ENCODE measurements at places on chromosomes 12 and 14.
A peak's percentile ranks its signal among the peaks of the same experiment; 100 is the strongest.

DNA sequence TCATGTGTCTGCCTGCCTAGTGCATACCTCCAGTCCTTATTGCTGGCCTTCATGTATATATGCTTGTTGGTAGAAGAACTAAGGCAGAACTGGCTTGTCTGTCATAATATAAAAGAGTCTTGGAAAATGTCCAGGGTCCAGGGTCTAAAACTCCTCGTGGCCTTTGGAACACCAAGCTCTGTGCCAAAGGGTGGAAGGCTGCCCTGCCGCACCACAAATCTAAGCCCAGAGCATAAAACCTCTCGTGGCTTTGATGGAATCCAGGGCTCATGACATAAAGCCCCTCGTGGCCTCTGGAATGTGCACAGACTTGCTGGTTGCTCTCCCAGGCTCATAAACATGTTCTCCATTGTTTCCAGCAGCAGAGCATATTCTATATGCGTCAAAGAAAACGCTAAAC lies 107.9 kb downstream of the BBS10 start:
- no peak for DNase-seq

- DNase-seq: no peak
These were observed 58.6 kb upstream of the ARHGAP5 start for GRCh38 chr14:32018391-32019092.

GRCh38 chr14:41280745-41281144 lies 325.9 kb upstream of the LRFN5 start:
- no peak for DNase-seq

DNA sequence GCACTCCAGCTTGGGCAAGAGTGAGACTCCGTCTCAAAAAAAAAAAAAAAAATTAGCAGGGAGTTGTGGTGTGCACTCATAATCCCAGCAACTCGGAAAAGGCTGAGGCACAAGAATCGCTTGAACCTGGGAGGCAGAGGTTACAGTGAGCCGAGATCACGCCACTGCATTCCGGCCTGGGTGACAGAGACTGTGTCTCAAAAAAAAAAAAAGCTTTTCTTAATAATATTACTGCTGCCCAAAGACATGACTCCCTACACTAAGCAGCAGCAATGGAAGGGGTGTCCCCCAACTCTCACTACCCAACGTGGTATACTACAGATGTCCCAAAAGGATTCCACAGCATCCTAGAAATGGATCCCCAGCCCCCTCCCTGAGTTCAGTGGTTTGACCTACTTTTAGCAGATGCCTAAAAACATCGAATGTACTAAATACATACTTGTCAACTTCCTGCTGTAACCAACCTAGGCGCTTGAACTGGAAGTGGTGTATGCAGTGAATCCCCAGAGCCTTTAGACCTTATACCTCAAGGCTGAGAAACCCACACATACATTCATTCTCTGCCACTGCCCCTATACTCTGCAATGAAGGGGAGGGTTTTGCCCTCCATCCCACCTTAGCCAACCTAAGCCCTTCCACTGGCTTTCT lies 8.5 kb upstream of the FKBP11 start:
- DNase-seq: no peak

GRCh38 chr12:48813465-48814261 lies 4.6 kb upstream of the CACNB3 start:
- DNase-seq: no peak

- DNase-seq: no peak
These were observed 682 bp downstream of the ERBB3 start for GRCh38 chr12:56080556-56081138.

- peak; percentile 72 for DNase-seq
These were observed 52.5 kb upstream of the PPP2R5C start for GRCh38 chr14:101708853-101709532.

GRCh38 chr12:4700621-4701026 lies 19.6 kb upstream of the GALNT8 start:
- DNase-seq: peak; percentile 76

GRCh38 chr14:58914279-58914855 lies 274.1 kb upstream of the DAAM1 start:
- no peak for DNase-seq

DNA sequence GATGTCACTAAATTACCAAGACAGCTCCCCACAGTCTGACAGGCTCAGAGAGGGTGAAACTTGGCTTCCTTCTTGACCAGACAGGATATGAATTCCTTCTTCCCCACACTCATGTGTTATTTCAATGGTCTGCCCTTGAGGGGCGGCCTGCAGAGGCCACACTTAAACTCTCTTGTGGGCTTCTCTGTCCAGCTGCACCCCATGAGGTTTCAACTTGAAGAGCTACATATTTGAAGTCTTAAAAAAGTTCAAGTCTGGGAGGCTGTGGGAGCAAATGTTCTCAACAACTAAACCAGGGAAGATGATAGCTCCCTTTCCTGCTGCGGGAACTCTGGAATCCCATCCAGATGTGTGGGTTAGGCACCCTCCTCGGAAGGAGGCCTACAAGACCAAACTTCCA lies 98.3 kb downstream of the TTC7B start:
- DNase-seq: no peak

GRCh38 chr12:124259154-124260066 lies 35.5 kb upstream of the RFLNA start:
- no peak for DNase-seq

- no peak for DNase-seq
These were observed 9.9 kb downstream of the GPRC5A start for GRCh38 chr12:12901158-12901791.

- no peak for DNase-seq
These were observed 126.6 kb downstream of the ZNF664 start for GRCh38 chr12:124099661-124100060.

GRCh38 chr12:34350092-34351041 lies 328.1 kb downstream of the ALG10 start:
- no peak for DNase-seq
